ENCODE measurements at places on chromosomes 1 and 21. TPM values are rescaled to one million over a fixed set of nuclear protein-coding genes. Genes with fewer than 3 reads are reported as not detected.

DNA sequence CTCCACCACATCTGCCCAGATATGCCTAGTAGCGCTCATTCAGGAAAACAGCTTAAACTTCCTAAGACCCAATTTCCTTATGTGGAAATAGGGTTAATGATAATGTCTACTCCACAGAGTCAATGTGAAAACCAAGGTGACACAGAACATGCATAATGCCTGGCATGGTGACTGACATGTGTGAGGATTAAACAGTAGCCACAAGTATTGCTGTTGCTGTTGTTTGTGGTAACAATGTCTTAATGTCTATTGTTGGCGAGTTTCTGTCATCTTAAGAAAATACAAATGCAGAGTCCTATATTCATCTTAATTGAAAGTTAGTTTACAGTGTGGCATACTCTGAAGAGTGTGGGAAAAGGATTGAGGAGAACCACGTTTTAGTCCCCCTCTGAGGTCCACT, 75.6 kb upstream of the NGF start:
- no peak for DNase-seq

- no peak for DNase-seq
Measured at GRCh38 chr21:38476385-38476784, 21.9 kb downstream of the ERG start.

DNA sequence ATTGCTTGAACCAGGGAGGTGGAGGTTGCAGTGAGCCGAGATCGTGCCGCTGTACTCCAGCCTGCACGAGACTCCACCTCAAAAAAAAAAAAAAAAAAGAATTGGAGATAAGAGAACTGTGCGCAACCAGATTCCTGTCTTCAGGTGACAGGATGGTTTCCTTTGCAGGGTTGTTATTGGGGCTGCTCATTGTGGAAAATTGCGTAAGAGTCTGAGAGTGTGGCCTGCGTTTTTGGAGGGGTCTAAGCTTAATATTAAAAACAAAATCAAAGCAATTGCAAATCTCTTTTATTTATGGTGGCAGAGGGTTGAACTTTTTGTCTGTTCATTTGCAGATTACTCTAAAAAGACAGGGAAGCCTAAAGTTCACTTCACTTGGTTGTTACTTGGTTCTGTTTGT, 36.0 kb upstream of the BCAR3 start:
- DNase-seq = no peak

GRCh38 chr1:229111703-229112319, 159.1 kb upstream of the RAB4A start:
- DNase-seq = no peak

DNA sequence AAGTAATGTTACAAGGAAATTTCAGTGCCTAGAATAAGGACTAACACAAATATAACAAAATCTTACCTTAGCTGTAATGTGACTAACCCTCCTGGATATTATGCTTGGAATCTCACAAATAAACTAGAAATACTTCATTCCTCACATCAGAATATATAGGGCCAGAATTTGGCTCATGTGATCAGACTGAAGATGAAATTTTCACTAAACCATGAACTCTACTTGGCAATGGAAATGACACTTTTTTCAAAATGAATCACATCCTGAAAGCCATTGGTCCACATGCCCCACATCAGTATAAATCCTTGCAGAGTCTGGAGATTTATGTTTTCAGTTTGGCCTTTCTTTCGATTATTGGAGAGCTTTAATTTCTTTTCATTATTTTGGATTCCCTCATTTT, 227.8 kb downstream of the NRIP1 start:
- no peak for DNase-seq

The TMEM200B gene
- total RNA-seq = 1.5 TPM

The MIXL1 gene
- not detected for total RNA-seq

Data from colonic mucosa (tissue), 4 donors.